Activated CD4-positive, alpha-beta memory T cell treated with anti-CD3 and anti-CD28 coated beads, Interleukin-2, amount 10 ng/mL, durations not matched to agents 7 days and 5 days (primary cell): ENCODE measurements at places on chromosomes 3 and 15. TPM values are rescaled to one million over a fixed set of nuclear protein-coding genes. Genes with fewer than 3 reads are reported as not detected.
A peak's percentile ranks its signal among the peaks of the same experiment; 100 is the strongest.

LXN gene
- 10.3 TPM for total RNA-seq

SPRED1 gene
- total RNA-seq = 0.13 TPM

GRCh38 chr3:185724761-185725160 is 100.1 kb downstream of the IGF2BP2 start:
- no peaks in the 10 kb centered on the region for H3K36me3 ChIP-seq
- no peak overlapping the region for H3K4me3 ChIP-seq
- no peak overlapping the region for H3K27ac ChIP-seq

- H3K4me1 ChIP-seq = no peaks in the 10 kb centered on the region
- H3K36me3 ChIP-seq = no peaks in the 10 kb centered on the region
- no peaks in the 10 kb centered on the region for H3K27me3 ChIP-seq
- no peak for DNase-seq
- no peak overlapping the region for H3K4me3 ChIP-seq
Observed at GRCh38 chr3:62496503-62496902, 123.2 kb upstream of the FEZF2 start.

GRCh38 chr15:94259121-94259751 is 27.9 kb downstream of the MCTP2 start:
- H3K27me3 ChIP-seq = no peaks in the 10 kb centered on the region
- H3K27ac ChIP-seq = no peak overlapping the region
- H3K4me1 ChIP-seq = peaks cover 32% of the 10 kb centered on the region
- no peak for DNase-seq
- H3K4me3 ChIP-seq = no peak overlapping the region
- peaks cover 21% of the 10 kb centered on the region for H3K36me3 ChIP-seq

DUOXA1 gene
- total RNA-seq = not detected

GRCh38 chr3:136725468-136725867 is 26.7 kb downstream of the STAG1 start:
- no peak overlapping the region for H3K27ac ChIP-seq
- H3K4me1 ChIP-seq = peaks cover 24% of the 10 kb centered on the region
- H3K27me3 ChIP-seq = no peaks in the 10 kb centered on the region
- no peak for DNase-seq
- H3K36me3 ChIP-seq = peaks cover 16% of the 10 kb centered on the region

CP gene
- not detected for total RNA-seq

NPAP1 gene
- total RNA-seq = not detected

FOXB1 gene
- 3.7 TPM for total RNA-seq

DNA sequence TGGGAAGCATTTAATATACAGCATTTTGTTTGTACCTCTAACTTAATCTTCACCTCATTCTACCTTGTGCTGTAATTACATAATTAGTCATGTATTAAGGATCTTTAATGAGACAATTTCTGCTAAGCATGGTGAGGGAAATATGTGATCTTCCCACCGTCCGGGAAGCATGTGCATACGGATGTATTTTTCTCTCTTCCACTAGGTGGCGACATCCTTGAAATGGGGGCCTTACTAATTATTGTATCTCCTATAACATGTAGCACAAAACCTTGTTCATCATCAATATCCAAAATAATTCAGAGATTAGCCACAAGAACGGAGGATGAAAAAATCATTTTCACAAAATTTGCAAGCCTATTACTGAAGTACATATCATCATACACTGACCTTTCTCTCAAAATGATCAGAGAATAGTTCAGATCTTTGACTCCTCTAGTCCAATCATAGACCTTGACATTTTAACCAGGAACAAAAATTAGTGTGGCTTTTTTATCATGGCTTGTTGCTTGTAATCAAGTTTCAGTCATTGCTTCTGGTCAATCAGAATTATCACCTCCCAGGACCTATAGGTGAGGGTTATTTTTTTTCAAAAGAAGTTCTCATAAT is 148.9 kb upstream of the GBE1 start:
- H3K27ac ChIP-seq = no peak overlapping the region
- H3K27me3 ChIP-seq = no peaks in the 10 kb centered on the region
- H3K4me3 ChIP-seq = no peak overlapping the region
- no peaks in the 10 kb centered on the region for H3K4me1 ChIP-seq
- H3K36me3 ChIP-seq = no peaks in the 10 kb centered on the region
- DNase-seq = no peak

GXYLT2 gene
- total RNA-seq = not detected

- peaks cover 50% of the 10 kb centered on the region for H3K4me1 ChIP-seq
- H3K36me3 ChIP-seq = peaks cover 19% of the 10 kb centered on the region
- DNase-seq = peak; percentile 45
- peak overlapping the region; percentile 50 for H3K27ac ChIP-seq
- no peaks in the 10 kb centered on the region for H3K27me3 ChIP-seq
- no peak overlapping the region for H3K4me3 ChIP-seq
Observed at GRCh38 chr3:4722103-4722502, 229.0 kb downstream of the ITPR1 start.

GRCh38 chr3:194072097-194072428 is 63.9 kb upstream of the HES1 start:
- H3K27ac ChIP-seq = no peak overlapping the region
- H3K36me3 ChIP-seq = no peaks in the 10 kb centered on the region
- DNase-seq = no peak
- H3K27me3 ChIP-seq = peaks cover 76% of the 10 kb centered on the region

- no peak overlapping the region for H3K27ac ChIP-seq
- no peak for DNase-seq
- H3K27me3 ChIP-seq = no peaks in the 10 kb centered on the region
- no peaks in the 10 kb centered on the region for H3K36me3 ChIP-seq
Observed at GRCh38 chr3:117234331-117234730, 524.8 kb downstream of the TUSC7 start.

DNA sequence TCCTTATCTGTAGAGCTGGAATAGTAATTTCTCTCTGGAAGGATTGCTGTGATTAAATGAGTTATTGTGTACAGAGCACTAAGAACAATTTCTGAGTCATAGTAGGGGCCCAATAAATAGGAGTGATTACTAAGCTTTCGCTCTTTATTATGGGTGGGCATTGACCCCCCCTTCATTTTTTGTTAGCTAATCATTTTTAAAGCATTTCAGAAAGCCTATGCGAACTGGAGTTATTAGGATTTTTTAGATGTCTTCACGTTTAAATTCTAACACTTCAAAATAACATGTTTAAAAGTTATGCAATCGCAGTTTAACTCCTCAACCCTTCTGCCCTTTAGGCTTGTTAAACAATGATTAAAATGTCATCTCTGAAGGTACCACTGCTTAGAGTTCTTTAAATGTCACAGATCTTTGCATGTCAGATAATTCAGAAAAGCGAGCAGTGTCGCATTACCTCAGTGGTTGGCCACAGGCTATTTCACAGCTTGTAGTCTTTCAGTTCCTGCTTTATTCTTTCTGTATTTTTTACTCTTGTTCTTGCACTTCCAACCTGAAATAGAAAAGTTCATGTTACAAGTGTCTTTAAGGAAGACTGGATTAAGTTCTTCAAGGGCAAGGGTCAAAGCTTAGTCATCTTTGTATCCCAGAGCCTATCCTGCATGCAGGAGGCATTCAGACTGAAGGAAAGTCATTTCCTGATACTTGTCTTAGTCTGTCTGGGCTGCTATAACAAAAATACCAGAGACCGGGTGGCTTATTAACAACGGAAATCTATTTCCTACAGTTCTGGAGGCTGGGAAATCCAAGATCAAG is 102.9 kb downstream of the FNDC3B start:
- DNase-seq = no peak
- peaks cover 57% of the 10 kb centered on the region for H3K4me1 ChIP-seq
- H3K27ac ChIP-seq = no peak overlapping the region
- no peak overlapping the region for H3K4me3 ChIP-seq
- H3K27me3 ChIP-seq = no peaks in the 10 kb centered on the region

- H3K4me3 ChIP-seq = no peak overlapping the region
- peaks cover 6% of the 10 kb centered on the region for H3K27me3 ChIP-seq
- no peak overlapping the region for H3K27ac ChIP-seq
- no peaks in the 10 kb centered on the region for H3K4me1 ChIP-seq
- no peak for DNase-seq
Observed at GRCh38 chr15:57335719-57336118, 40.6 kb upstream of the CGNL1 start.

- H3K27me3 ChIP-seq = no peaks in the 10 kb centered on the region
- DNase-seq = no peak
- H3K36me3 ChIP-seq = peaks cover 44% of the 10 kb centered on the region
- H3K27ac ChIP-seq = no peak overlapping the region
- H3K4me1 ChIP-seq = no peaks in the 10 kb centered on the region
Observed at GRCh38 chr3:132530624-132531023, 66.4 kb upstream of the ACKR4 start.

GRCh38 chr3:152531717-152532116 is 263.0 kb downstream of the MBNL1 start:
- no peak overlapping the region for H3K4me3 ChIP-seq
- H3K27me3 ChIP-seq = peaks cover 8% of the 10 kb centered on the region
- H3K27ac ChIP-seq = no peak overlapping the region

DNA sequence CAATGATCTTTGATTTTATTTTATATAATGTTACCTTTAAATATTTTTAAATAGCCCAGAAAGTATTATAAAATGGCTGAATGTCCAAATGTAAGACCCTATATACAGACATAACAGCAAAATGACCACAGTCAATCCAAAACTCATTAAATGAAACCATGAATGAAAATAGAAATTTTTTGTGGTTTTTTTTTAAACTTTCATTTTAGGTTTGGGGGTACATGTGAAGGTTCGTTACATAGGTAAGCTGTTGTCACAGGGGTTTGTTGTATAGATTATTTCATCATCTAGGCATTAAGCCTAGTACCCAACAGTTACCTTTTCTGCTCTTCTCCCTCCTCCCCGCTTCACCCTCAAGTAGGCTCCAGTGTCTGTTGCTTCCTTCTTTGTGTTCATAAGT is 108.8 kb downstream of the FAIM start:
- no peak for DNase-seq
- no peak overlapping the region for H3K27ac ChIP-seq
- H3K27me3 ChIP-seq = no peaks in the 10 kb centered on the region
- no peak overlapping the region for H3K4me3 ChIP-seq
- H3K4me1 ChIP-seq = peaks cover 17% of the 10 kb centered on the region

GRCh38 chr3:63933459-63933858 is 21.3 kb upstream of the SCAANT1 start:
- H3K36me3 ChIP-seq = peaks cover 37% of the 10 kb centered on the region
- no peak overlapping the region for H3K4me3 ChIP-seq
- DNase-seq = no peak
- peak overlapping the region; percentile 81 for H3K27ac ChIP-seq

GRCh38 chr3:108106449-108106848 is 15.6 kb upstream of the CD47 start:
- H3K27ac ChIP-seq = no peak overlapping the region
- no peak overlapping the region for H3K4me3 ChIP-seq
- no peak for DNase-seq

GRCh38 chr3:50272911-50273688 is 4.2 kb downstream of the SEMA3B start:
- H3K4me3 ChIP-seq = peak overlapping the region; percentile 62
- peaks cover 49% of the 10 kb centered on the region for H3K27me3 ChIP-seq
- H3K4me1 ChIP-seq = peaks cover 33% of the 10 kb centered on the region
- H3K36me3 ChIP-seq = no peaks in the 10 kb centered on the region

GRCh38 chr3:18743761-18744160 is 318.6 kb upstream of the SATB1 start:
- peaks cover 14% of the 10 kb centered on the region for H3K36me3 ChIP-seq
- peak overlapping the region; percentile 85 for H3K27ac ChIP-seq
- DNase-seq = peak; percentile 32
- H3K4me3 ChIP-seq = peak overlapping the region; percentile 43
- H3K27me3 ChIP-seq = no peaks in the 10 kb centered on the region

- no peaks in the 10 kb centered on the region for H3K4me1 ChIP-seq
- no peaks in the 10 kb centered on the region for H3K27me3 ChIP-seq
- DNase-seq = no peak
- peaks cover 8% of the 10 kb centered on the region for H3K36me3 ChIP-seq
- no peak overlapping the region for H3K27ac ChIP-seq
Observed at GRCh38 chr3:111106993-111107661, 35.5 kb downstream of the NECTIN3 start.

DNA sequence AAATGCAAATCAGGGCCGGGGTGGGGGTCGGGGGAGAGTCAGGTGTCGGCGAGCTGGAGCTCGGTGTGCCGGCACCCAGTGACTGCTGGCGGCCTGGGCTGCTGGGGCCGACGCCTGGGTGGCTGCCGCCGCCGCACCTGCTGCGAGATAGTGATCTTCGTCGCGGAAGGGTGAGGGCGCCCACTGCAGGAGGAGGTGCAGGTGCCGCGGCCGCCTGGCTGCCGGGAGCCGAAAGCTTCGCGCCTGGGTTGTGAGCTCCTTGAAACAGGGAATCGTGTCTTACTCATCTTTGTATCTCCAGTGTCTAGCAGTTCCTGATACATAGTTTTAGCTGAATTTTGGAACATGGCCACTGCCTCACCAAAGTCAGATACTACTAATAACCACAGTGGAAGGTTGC is 64.0 kb upstream of the CPOX start:
- no peak overlapping the region for H3K27ac ChIP-seq
- peaks cover 2% of the 10 kb centered on the region for H3K4me1 ChIP-seq
- peaks cover 22% of the 10 kb centered on the region for H3K27me3 ChIP-seq
- H3K36me3 ChIP-seq = no peaks in the 10 kb centered on the region
- no peak overlapping the region for H3K4me3 ChIP-seq

DNA sequence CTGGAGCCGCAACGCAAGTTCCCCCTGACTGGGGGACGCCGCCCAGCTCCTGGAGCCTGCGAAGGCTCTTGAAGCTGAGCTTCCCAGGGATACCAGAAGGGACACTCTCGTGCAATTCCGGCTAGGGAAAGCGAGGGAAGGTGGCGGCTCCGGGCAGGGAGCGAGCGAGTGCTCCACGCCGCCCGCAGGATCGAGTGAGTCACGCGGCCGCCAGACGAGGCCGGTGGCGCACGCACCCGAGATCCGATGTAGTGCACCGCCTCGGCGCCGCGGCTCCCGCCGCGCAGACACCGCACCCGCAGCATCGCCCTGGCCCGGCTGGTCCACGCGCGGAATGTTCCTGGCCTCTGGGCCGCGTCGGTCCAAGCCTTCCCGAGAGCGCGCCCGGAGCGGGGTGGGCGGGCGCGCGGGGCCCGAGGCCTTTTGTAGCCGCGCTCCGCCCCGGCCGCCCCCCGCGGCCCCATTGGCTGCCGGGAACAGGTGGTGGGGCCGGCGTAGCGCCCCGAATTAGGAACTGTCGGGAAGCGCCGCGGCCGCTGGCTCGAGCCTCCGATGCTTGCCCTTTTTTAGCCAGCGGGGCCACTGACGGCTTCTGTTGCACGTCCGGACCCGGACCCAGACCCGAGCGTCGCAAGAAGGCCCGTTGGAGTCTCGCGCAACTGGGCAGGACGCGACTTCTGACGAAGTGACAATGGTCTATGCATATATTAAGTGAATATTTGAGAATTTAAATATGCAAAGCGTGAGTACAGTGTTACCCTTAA is at the start of gene GATM:
GATM (minus strand) TSS at position 396 of the 764 bp plus-strand sequence; CDS start at position 305, 91 bp downstream.
- no peaks in the 10 kb centered on the region for H3K36me3 ChIP-seq
- H3K4me1 ChIP-seq = peaks cover 11% of the 10 kb centered on the region
- H3K27ac ChIP-seq = no peak within 1 kb of the TSS
- H3K27me3 ChIP-seq = peaks cover 73% of the 10 kb centered on the region

GRCh38 chr3:71495708-71496472 is 87.6 kb downstream of the FOXP1 start:
- peak overlapping the region; percentile 68 for H3K27ac ChIP-seq
- peak; percentile 41 for DNase-seq
- H3K27me3 ChIP-seq = no peaks in the 10 kb centered on the region
- peaks cover 21% of the 10 kb centered on the region for H3K36me3 ChIP-seq
- H3K4me3 ChIP-seq = peak overlapping the region; percentile 48

DNAH12 gene
- total RNA-seq = 0.05 TPM
